Smooth muscle cell of the brain vasculature (primary cell): ENCODE measurements at places on chromosomes 13 and 19.

- DNase-seq: no peak
Observed at GRCh38 chr19:408902-409515, at the start of gene C2CD4C. C2CD4C (minus strand) TSS chr19:409147; CDS start chr19:408361, 786 bp downstream.

DNA sequence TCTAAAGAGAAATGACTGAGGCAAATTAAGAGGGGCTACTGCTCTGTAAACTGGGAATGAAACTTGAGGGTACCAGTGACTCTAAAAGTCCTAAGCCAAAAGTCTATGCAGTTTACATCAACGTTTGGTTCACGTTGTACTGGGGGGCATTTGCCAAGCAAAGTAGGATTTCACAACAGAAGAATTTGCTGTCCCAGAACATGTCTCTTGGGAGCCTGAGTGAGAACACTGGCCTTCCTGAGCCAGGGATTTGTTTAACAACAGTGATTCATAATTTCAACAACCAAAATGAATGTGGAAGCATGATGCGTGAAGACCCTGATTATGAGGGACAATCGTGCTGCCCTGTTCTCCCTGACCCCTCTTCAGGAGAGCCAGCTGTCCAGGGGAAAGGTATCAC, 178.0 kb downstream of the OXGR1 start:
- DNase-seq: no peak

DNA sequence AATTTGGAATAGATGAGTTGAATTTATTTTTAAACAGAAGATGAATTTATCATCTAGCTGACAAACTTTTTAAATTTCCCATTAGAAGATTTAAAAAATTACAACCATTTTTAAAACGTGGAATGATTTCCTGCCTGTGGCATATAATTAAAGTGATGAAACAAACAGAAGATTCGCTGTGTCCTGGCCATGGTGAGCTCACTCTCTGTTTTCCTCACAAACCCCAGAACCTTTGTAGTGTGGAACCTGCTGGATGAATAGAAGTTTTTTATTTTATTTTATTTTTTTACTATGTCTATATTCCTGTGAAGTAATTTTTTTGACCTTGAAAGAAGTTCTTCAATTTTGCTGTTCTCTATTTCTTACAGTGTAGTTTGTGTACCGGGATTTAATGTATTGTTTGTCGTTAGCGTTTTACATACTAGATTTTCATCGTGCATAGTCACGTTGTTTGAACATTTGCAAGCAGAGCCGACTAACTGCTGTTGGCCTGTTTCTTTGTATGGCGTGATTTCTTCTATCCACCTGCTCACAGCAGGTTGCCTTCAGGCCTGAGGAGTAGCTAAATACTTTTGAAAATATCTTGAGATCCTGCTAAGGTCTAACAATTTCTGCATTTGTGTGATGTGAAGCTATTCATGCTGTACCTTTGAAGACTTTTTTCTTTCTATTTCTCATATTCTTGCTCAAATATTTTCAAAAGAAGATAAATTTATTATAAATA, 149.2 kb downstream of the GGACT start:
- DNase-seq: no peak

GRCh38 chr19:2353159-2353886, 6.7 kb upstream of the TMPRSS9 start:
- DNase-seq: no peak

DNA sequence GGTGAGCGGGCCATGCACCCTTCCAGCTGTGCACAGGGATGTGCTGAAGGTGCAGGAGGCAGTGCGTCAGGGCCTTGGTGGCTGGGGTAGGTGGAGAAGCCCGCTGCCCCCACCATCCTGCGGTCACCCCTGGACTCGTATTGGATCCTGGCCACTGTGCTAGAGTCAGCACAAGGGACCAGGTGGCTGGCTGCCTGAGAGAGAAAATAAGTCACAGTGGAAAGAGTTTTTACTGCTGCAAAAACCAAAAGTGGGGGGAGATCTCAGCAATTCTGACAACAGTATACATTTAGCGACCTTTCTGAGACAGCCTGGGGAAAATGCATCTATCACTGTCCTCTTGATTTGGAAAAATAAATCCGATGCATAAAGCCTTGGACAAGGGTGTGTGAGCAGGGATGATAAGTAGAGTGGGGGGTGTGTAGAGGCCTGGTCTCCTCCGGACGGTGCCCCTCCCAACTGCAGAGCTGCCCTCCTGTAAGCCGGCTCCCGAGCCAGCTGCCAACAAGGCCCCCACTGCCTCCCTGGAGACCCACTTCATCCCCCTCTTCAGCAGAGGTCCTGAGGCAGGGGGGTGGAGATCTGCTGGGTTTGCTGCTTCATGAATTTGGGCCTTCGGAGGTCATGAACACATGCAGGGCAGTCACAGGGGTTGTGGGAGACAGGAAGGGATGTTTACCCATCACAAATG, 84.2 kb downstream of the SLC7A1 start:
- no peak for DNase-seq

DNA sequence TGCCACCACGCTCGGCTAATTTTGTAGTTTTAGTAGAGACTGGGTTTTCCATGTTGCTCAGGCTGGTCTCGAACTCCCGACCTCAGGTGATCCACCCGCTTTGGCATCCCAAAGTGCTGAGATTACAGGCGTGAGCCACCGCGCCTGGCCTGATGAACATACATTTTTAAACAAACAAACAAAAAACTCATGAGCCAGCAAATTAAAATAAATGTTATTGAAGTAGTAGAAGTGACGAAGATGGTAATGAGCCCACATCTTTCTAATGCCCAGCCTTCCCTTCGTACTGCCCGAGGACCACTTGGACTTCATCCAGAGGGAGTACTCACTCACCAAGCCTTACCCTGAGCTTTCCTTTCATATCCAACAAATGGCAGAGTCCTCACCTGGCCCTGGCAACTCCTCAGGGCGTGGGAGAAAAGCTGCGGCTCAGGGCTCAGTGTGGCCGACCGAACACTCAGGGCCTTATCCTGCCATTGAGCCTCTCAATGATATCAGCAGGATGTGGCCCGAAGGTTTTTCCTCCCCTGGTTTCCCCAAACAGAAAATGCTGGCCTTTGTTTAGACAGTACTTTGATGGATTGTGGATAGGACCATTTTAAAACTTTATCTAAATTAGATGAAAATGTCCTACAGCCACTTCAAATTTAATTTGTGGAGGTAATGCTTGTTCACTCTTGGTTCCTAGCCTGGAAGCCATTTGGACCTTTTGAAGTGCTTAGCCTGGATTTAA, 22.8 kb upstream of the ABCC4 start:
- DNase-seq: no peak

DNA sequence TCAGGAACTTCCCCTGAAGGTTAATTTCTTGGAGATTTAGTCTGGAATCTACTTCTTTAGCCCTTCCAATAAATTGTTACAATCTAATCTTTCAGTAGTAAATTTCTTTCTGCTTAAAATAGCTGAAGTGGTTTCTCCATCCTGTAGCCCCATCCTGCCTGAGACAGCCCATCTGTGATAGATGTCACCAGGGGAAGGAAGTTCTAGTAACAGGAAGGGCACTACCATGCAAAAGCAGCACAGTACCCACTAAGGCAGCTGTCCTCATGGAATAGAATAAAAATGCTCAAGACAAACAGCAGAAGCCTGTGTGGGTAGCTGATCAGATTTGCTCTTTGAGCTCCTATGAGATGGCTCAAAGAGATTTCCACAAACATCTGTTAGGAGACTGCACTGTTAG, 1036.5 kb downstream of the SLITRK5 start:
- no peak for DNase-seq

GRCh38 chr19:16394681-16395375, 70.2 kb downstream of the KLF2 start:
- no peak for DNase-seq

GRCh38 chr13:28754698-28755545, 36.2 kb upstream of the SLC46A3 start:
- DNase-seq: no peak

- DNase-seq: no peak
Observed at GRCh38 chr13:72004246-72004645, 137.2 kb upstream of the DACH1 start.

- DNase-seq: no peak
Observed at GRCh38 chr13:99659866-99660554, 158.7 kb downstream of the TM9SF2 start.

- no peak for DNase-seq
Observed at GRCh38 chr19:3368848-3369336, 2.5 kb downstream of the NFIC start.

DNA sequence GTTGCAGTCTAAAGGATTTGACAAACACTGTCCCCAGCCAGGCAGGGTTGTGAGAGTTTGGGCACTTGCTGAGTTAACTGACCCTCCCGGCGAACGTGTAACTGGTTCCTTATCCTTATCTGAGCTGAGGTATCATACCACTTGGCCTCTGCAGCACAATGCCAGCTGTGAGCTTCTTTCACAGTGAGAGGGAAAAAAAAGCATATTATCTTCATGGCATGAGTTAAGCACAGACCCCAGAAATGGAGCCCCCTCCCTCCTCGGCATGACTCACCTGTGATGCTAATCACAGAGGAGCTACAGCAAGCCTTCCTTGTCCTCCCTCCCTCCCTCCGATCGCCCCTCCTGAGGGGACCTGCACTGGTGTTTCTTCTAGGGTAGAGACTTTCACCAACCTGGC, 60.5 kb downstream of the EFNB2 start:
- DNase-seq: no peak

DNA sequence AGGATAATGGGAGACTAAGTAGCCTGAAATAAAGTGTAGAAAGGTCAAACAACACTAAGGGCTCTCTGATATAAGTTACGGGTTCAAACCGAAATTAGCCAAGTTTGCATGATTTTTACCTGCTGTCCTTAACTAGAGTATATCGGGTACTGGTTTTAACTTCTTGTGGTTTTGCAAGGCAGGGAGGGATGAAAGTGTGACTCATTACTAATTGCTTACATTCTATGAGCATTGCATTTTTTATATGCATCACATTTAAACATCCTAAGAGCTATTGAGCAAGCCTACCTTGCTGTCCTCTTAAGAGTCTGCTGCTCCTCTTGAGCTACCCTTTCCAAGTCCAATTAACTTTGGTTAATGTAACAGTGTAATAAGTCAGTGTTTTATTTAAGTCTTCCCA, 415.4 kb downstream of the SLITRK5 start:
- no peak for DNase-seq

DNA sequence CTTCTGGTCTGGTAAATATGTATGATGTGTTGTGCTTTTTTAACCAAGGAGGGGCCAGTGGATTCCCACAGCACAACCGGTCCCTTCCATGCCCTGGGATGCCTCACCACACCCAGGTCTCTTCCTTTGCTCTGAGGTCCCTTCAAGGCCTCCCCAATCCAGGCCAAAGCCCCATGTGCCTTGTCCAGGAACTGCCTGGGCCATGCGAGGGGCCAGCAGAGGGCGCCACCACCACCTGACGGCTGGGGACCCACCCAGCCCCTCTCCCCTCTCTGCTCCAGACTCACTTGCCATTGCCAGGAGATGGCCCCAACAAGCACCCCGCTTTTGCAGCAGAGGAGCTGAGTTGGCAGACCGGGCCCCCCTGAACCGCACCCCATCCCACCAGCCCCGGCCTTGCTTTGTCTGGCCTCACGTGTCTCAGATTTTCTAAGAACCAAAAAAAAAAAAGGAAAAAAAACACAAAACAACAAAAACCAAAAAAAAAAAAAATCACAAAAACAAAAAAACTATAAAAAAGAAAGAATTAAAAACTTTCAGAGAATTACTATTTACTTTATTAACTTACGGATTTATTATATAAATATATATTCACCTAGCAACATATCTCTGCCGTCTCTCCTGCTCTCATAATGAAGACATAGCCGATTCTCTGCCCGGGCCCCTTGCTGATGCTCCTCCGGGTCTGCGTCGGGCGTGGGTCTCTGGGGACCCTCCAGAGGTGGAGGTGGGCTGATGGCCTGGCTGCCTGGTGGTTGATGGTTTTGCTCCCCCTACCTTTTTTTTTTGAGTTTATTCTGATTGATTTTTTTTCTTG, 14.4 kb downstream of the CAPN12 start:
- DNase-seq: no peak

DNA sequence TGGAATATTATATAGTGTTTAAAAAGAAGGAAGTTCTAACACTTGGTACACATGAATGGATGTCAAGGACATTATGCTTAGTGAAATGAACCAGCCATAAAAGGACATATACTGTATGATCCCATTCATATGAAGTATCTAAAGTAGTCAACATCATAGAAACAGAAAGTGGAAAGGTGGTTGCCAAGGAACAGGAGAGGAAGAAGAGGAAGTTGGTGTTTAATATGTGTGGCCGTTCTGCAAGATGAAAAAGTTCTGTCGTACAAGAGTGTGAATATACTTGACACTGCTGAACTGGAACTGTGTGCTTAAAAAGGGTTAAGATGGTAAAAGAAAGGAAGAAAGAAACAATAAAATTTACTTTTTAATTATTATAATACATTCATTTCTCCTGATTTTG, 33.1 kb upstream of the C1QTNF9 start:
- DNase-seq: no peak

GRCh38 chr19:6925801-6926751, 38.7 kb downstream of the ADGRE1 start:
- DNase-seq: no peak

- no peak for DNase-seq
Observed at GRCh38 chr19:38735257-38735686, 9.0 kb downstream of the CAPN12 start.

- no peak for DNase-seq
Observed at GRCh38 chr13:114234266-114234644, 442 bp upstream of the CDC16 start.

DNA sequence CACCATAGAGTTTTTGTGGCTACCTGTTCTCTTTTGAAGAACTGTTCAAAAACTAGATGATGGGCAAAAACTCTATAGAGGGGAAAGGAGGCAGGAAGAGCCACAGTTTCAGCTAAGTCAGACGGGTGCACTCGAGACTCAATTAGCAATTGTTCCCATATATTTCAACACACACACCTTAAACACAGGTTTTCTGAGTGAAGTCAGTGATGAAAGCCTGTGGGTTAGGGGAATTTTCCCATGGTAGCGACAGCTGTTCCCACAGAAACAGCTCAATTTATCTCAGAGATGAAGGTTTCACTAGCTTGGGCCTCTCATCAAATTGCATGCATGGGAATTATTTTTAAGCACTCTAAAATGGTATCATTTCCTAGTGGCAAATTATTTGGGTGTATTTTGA, 143.4 kb downstream of the ZIC5 start:
- no peak for DNase-seq

- no peak for DNase-seq
Observed at GRCh38 chr13:22506096-22506691, 674.6 kb upstream of the SGCG start.

- no peak for DNase-seq
Observed at GRCh38 chr19:47379381-47379938, 30.3 kb downstream of the DHX34 start.

DNA sequence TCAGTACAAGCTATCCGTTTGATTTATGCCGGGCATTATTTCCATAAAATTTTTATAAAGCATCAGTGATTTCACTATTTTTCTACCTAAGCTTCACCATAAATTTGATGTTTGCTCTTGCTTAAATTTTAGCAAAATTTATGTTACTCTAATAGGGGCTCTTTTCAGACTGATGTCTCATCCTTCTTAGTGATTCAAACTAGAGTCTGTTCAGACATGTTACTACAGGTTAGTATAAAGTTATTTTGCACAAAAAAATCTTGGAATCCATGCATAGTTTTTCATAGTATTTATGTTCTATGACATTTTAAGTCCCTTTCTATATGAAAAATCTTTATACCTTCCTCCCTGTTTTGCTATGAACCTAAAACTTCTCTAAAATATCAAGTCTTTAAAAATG, 1151.9 kb downstream of the SLITRK5 start:
- DNase-seq: no peak

- DNase-seq: no peak
Observed at GRCh38 chr19:35419046-35419445, 29.0 kb upstream of the FFAR2 start.
